ENCODE measurements at places on chromosomes 12 and 14.

GRCh38 chr12:101855976-101856375 is 21.4 kb upstream of the DRAM1 start:
- no peak for DNase-seq

DNA sequence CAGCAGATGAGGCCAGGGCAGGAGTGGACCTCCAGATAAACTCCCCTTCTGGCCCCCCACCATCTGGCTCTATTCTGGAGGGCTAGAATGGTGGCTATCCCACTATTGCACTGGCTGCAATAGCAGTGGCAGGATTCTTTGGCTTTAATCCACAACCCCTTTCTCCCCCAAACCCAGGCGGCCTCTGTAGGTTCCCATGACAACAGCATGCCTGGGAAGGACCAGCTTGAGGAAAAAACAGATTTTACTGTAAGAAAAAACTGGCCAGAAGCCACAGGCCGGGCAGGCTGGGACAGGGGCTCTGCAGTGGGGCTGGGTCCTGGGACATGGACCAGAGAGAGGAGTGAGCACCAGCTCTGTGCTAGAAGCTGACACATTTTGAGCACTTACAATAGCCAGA is 13.6 kb upstream of the ACVR1B start:
- DNase-seq = peak; percentile 45

DNA sequence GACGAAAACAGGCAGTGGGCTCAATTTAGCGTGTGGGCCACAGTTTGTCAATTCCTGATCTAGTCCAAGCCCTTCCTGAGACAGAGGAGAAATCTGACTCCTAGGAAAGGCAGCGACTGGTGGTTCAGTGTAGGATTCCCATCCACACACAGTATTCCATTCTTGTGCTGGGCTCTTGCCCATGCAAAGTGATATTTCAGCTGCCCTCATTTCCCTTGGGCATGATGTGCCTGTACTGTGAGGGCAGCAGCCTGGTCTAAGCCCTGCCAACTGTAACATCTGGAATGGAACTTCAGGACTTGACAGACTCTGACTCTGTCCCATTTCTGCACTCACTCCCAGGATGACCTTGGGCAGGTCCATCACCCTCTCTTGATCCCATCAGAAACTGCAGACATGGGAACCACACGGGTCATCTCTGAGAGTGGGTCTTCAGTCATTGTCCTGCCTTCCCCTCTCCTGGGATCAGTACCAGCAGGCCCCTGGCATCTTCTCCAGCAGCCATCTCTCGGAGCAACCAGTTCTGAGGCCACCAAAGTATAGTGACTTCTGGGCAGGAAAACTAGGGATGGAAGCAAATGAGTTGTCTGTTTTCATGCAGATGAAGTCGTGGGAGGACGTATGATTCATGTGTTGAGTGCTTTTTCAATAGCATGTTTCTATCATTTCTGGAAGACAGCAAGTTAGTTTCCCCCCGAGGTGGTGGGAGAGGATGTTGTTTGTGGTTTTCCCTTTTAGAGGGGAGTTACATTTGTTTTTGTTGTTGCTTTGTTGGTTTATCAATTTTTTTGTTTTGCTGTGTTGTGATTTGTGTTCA is 54.2 kb upstream of the BCL2L14 start:
- DNase-seq = no peak

- no peak for DNase-seq
These were observed 258.1 kb downstream of the PCNX1 start for GRCh38 chr14:71165121-71166031.

GRCh38 chr14:53871951-53872350 is 84.7 kb downstream of the BMP4 start:
- DNase-seq = no peak

DNA sequence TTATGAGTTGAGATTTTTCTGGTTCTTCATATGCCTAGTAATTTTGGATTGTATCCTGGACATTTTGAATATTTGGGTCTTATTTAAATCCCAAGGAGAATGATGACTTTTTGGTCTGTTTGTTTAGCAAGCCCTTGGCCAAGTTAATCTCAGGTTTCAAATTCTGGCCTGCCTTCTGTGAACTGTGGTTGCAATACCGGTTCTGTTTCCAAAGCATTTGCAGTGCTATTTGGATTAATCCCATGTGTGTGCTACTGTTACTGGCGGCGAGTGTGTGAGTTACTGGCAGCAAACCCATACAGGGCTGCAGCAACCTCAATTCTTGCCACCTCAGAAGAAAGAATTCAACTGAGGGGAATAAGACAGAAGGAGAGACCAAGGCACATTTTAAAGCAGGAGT is 51.1 kb downstream of the TMEM260 start:
- DNase-seq = no peak

DNA sequence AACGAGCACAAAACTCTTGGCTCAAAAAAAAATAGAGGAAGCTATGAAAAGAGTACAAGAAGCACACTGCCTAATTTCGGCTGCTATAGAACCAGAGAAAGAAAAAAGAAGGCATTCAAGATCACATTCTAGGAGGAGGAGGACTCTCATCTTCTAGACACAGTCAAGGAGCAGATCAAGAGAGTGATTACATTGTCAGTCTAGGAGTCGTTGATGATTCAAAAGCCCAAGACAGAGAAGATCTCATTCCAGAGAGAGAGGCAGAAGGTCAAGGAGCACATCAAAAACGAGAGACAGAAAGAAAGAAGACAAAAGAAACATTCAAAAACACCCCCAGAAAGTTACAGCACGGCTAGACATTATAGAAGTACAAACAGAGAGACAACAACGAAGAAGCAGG is 131.8 kb upstream of the AEBP2 start:
- DNase-seq = no peak

- DNase-seq = no peak
These were observed 888 bp downstream of the CCDC88C start for GRCh38 chr14:91416744-91417119.

- no peak for DNase-seq
These were observed 577.9 kb upstream of the TBX3 start for GRCh38 chr12:115261691-115262398.

DNA sequence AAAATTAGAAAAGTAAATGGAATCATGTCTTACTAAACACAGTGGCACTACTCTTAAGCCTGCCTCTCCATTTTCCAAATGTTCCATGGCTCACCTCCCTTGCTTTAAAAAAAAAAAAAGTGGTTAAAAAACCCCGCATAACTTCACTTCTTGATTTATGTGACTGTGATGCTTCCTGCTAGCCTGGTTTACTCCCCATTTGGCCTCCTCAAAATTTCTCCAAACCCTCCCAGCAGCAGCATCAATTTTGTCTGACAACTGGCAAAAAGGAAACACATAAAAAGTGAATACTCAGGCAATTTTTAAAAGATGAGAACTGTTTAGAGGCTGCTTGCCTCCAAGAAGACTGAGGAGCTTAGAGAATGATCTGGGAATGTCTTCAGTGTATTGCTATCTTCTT is 17.8 kb upstream of the EGLN3 start:
- no peak for DNase-seq

DNA sequence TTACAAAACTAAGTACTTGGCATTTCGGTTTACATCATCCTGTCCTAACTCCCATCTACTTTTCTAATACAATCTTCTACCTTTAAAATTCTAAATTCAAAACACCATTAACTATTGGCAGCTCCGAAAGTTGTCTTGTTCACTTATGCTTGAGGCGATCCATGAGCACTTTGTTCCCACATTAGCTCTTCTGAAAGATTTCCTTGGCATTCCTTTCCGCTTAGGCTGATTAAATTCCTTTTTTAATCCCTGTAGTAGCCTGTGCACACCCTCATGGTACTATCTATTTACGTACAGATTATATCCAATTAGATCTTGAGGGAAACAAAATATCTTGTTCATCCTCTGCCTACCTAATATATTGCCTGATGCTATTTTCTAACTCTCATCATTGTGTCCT is 480.7 kb downstream of the PRKD1 start:
- DNase-seq = peak; percentile 31

GRCh38 chr12:118061011-118061872 is at the start of gene WSB2:
Gene WSB2 (minus strand): TSS chr12:118061179. CDS start chr12:118061048, 131 bp downstream.
- DNase-seq = peak; percentile 43

GRCh38 chr12:127625176-127625771 is 641.7 kb upstream of the TMEM132C start:
- DNase-seq = no peak

- no peak for DNase-seq
These were observed 191.2 kb upstream of the GARIN2 start for GRCh38 chr14:66998013-66998412.

DNA sequence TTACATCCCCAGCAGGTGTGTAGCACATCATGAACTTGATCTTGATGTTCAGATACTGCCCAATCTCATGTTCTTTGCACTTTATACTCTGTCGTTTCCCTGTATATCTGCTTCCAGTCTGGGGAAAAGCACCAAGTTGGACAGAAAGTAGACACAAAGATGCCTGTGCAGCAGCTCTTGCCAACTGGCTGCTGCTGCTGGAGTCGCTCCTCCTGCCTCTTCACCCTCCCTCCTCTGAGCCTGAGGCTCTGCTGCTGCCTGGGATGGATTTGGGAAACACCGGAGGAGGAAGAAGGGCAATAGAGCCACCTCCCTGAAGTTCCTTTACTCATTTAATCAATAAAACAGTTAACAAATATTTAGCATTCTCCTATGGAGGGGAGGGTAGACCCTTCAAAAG is 32.4 kb downstream of the ADCK1 start:
- DNase-seq = no peak

- peak; percentile 19 for DNase-seq
These were observed 631 bp upstream of the PTGR2 start for GRCh38 chr14:73851000-73851399.

DNA sequence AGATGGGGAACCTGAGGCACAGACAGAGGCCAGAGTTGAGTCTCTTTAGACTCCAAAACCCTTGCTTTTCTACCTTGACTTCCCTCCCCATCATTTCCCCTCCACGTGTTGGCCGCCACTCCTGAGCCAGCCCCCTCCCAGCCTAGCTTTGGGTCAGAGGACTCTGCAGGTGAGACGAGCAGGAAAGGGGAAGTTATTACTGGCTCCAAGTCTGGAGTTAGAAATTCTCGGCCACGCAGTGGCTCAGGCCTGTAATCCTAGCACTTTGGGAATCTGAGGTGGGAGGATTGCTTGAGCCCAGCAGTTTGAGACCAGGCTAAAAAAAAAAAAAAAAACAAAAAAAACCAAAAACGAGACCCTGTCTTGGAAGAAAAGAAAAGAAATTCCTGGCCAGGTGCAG is 8.8 kb downstream of the VSX2 start:
- no peak for DNase-seq

DNA sequence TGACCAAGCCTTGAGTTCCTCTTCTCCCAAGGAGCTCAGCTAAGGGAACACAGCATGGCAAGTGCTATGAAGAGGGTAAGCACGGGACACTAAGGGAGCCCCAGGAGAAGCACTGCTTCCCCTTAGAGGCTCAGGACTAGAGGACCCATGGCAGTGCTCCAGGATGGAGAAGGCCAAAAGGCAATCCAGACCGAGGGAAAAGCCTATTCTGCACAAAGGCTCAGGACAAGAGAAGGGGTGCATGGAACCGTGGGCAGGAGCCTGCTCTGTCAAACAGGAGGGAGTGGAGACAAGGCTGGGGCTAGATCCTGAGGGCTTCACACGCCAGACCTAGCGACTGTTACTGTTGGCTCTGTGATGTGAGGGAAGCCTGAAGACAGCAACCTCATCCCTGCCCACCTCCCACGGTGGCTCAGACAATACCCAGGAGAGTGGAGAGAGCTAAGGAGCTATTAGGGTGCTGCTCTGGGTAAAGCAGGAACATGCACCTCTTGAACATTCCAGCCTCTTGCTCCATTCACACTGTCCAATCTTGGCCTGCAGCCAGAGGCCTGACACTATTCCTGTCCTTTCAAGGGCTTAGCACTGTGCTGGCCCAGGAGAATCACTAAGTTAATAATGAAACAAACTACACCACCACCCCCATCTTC is 24.2 kb downstream of the OTUB2 start:
- DNase-seq = no peak

- peak; percentile 70 for DNase-seq
These were observed 30.7 kb downstream of the PXN start for GRCh38 chr12:120234643-120235368.

- DNase-seq = peak; percentile 81
These were observed 24.1 kb downstream of the NUP37 start for GRCh38 chr12:102095677-102096263.

DNA sequence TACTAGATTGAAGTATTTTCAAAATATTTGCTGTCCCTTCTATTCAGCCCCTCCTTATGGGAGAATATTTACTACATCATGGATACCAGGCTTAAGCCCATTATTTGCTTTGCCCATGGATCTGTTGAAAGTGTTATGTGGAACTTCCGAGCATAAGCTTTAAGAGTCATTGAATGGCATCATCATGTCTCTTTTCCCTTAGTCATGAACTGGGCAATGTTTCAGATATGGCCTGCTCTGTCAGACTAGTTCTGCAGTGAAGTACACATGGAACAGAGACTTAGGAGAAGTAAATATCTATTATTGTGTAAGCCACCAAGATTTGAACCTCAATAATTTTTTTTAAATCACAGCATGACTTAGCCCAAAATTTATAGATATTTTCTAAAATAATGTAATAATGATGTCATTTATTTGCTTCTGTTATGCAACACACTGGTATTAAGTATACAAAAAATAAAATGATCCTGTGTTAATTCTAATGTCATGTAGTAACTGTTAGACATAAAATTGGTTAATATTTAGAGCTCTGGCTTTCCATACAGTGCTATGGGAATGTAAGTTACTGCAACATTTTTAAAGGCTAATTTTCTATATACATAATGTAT is 1097.3 kb downstream of the SLC16A7 start:
- no peak for DNase-seq

All from NCI-H2171 treated with DMSO at 0.1 percent for 48 hours (cell line).